ENCODE measurements at places on chromosomes 2 and 18.

- DNase-seq, result no peak
These were observed 45.4 kb upstream of the SPP2 start for GRCh38 chr2:234005126-234005525.

DNA sequence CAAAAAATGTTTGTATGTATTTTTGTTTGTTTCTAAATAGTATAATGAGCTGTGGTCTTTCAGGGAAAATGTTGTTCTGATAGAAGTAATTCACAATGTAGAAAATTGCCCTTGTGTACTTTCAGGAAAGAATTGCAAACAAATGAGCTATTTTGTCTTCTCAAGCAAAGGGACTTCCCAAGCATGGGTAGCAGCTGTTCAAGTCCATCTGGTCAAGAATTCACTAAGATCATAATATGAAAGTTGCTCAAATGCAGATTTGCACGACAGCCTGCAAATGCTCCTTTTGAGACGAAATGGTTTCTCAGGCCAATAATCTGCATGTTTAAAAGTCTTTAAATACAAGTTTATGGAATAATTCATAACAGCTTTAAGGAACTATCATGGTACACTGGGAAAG lies 51.9 kb upstream of the HNMT start:
- no peak for DNase-seq

GRCh38 chr2:203043226-203043625 lies 28.6 kb downstream of the NBEAL1 start:
- no peak for DNase-seq

DNA sequence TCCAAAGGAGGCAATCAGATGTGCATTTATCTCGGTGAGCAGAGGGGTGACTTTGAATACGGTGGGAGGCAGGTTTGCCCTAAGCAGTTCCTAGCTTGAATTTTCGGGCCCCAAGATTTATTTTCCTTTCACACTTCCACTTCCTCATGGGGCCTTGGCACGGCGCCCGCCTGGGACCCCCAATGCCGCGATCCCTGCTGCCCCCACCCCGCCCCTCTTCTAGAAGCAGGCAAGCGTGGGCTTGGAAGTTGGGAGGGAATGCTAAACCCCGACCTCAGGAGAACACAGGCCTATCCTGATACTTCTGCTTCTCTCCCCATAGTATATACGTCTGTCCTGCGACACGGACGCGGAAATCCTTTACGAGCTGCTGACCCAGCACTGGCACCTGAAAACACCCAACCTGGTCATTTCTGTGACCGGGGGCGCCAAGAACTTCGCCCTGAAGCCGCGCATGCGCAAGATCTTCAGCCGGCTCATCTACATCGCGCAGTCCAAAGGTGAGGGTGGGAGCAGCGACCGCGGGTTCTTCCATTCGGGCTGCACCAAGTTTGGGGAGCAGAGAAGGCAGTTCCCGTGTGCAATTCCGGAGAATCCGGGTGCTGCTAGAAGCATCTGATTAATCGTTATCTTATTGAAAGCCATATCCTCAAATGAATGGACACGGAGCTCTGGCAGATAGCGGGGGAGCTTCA lies 21.6 kb downstream of the TRPM8 start:
- DNase-seq, result peak; percentile 8

DNA sequence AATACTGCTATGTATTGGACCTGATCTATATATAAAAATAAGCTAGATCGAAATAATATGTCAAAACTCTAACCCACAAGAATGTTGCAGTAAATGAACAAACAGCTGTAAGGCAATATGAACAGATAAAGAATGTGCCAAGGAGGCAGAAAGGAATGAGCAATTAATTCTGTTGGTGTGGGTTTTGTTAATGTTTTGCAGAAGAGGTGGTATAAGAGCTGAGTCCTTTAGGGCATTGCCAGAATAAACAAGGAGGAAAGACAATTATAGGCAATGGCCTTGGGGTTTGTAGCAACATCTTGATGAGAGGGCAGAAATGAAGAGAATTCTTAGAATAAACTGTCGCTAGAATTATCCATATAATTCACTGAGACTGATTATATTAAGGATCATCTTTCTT lies 240.9 kb upstream of the GULP1 start:
- no peak for DNase-seq

- DNase-seq, result no peak
These were observed 61.7 kb downstream of the CCDC88A start for GRCh38 chr2:55357927-55358326.

DNA sequence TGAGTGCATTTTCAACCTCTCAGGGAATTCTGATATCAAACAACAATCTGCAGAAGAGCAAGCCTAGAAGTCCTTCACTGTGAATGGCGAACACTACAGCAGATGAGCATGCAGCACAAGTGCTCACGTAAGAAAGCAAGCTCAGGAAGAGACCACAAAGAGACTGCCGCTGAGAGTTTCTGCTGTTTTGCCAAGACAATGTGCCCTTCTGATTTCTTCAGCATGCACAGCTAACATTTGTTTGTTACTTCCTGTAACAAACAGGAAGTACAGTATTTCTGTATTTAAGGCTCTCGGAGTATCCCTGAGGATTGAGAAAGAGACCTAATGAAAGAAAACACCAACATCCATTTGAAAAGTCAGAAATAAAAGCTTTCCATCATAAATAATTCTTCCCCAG lies 45.9 kb downstream of the MBOAT2 start:
- no peak for DNase-seq

DNA sequence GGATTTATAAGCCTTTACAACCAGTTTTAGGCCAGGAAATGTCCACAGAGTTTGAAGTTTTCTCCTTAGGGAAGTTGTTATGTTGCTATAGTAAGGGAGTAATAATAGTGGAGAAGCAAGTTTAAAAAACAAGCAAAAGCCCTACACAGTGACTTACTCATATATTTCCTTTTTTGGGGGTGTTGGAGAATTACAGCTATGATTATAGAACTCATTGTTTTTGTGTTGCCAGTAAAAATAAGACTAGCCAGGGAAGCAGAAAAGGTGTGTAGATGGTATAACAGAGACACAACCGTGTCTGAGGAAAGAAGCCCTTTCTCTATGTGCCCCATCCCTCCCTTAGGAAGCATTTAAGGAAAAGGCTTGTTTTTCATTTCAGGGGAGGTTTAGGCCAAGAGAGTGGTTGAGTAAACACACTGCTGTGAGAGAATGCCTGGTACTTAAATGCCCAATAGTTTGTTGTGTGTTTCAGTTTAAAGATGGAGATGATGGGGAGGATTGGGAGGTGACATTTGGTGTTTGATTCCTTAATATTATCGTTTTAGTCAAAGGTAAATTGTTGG lies 2.3 kb downstream of the VAPA start:
- DNase-seq, result no peak

Measured in activated naive CD8-positive, alpha-beta T cell treated with anti-CD3 and anti-CD28 coated beads, Interleukin-2, amount 50 U/mL, for 24 hours (primary cell).